Stimulated activated CD4-positive, alpha-beta T cell treated with anti-CD3 and anti-CD28 coated beads, Interleukin-4, amount 100 ng/mL, for 1 hour (primary cell): ENCODE measurements at places on chromosomes 11 and 22.

DNA sequence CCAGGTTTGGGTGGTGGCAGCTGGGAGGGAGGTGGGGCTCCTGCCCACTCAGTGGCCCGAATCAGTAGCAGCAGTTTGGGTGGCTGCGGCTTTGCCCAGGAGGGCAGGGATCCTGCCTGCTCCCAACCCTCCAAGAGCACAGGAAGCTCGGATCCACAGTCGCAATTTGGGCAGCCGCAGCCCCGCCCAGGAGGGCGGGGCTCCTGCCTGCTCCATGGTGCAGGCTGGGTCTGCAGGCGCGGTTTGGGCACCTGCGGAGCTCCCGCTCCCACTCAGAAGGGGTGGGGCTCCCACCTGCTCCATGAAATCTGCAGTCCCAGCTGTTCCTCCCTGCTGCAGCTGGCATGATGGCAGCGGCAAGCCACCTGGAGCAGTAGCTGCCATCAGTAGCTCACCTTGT is 38.1 kb upstream of the CALCB start:
- no peak for DNase-seq

DNA sequence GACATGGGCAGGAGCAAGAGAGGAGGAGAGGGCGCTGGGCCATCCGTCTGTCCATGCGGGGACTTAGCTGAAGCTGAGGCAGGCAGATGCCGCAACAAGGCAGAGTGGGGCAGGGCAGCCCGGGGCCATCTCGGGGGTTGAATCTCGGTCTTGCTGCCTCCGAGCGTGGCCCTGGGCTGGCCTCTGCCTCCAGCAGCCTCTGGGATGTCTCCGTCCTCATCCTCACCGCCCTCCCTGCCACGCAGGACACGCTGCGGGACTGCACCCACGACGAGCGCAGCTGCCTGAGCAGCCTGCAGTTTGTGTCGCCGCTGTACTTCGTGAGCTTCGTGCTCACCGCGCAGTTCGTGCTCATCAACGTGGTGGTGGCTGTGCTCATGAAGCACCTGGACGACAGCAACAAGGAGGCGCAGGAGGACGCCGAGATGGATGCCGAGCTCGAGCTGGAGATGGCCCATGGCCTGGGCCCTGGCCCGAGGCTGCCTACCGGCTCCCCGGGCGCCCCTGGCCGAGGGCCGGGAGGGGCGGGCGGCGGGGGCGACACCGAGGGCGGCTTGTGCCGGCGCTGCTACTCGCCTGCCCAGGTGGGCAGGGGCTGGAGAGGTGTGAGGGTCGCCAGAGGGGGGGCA is 108.4 kb downstream of the CACNA1I start:
- no peak for DNase-seq

DNA sequence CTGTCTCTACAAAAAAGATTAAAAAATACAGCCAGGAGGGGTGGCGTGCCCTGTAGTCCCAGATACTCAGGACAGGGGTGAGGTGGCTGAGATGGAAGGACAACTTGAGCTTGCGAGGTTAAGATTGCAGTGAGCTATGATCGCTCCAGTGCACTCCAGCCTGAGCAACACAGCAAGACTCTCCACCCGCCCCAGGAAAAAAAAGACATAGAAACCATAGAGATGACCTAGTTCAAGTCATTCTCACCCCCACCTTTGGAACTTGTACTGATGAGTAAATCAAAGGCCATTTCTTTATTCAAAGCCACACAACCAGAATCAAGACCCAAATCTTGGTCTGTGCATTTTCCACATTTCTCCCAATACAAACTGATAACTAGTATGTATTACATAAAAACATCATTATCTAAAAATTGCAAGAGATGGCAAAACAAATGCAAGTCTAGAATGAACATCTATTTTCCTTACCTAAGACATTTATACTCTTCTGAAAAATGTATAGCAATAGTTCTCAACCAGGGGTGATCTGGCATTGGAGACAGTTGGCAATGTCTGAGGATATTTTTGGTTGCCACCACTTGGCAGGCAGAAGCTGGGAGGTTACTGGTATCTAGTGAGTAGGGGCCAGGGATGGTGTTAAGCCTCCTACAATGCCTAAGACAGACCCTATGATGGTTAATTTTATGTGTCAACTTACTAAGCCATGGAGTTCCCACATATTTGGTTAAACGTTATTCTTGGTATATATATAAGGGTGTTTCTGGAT is 34.6 kb downstream of the LGR4 start:
- no peak for DNase-seq

- no peak for DNase-seq
Measured at GRCh38 chr11:33718440-33718839, 17.8 kb downstream of the CD59 start.

GRCh38 chr11:65899356-65900124 is 648 bp downstream of the FOSL1 start:
- DNase-seq: peak; percentile 81

GRCh38 chr11:127640561-127641451 is 640.2 kb upstream of the KIRREL3 start:
- no peak for DNase-seq

DNA sequence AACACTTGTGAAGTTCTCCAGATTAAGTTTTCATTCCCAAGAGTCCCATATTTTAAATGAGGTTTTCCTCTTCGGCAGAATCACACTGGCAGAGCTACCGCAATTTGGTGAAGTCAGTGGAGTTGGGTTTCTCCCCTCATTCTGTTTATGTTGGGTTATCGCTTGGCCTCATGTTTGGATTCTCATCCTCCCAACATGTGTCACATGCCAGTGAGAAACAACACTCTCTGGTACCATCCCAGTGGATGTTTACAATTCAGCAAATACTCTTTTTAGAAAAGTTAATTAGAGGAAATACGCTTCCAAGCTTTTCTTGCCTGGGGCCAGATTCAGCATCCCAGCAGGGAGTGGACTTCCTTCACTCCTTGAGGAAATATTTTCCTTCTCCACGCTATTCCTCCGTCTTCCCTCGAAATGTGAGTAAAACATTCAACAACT is 2.1 kb downstream of the PAMR1 start:
- no peak for DNase-seq

DNA sequence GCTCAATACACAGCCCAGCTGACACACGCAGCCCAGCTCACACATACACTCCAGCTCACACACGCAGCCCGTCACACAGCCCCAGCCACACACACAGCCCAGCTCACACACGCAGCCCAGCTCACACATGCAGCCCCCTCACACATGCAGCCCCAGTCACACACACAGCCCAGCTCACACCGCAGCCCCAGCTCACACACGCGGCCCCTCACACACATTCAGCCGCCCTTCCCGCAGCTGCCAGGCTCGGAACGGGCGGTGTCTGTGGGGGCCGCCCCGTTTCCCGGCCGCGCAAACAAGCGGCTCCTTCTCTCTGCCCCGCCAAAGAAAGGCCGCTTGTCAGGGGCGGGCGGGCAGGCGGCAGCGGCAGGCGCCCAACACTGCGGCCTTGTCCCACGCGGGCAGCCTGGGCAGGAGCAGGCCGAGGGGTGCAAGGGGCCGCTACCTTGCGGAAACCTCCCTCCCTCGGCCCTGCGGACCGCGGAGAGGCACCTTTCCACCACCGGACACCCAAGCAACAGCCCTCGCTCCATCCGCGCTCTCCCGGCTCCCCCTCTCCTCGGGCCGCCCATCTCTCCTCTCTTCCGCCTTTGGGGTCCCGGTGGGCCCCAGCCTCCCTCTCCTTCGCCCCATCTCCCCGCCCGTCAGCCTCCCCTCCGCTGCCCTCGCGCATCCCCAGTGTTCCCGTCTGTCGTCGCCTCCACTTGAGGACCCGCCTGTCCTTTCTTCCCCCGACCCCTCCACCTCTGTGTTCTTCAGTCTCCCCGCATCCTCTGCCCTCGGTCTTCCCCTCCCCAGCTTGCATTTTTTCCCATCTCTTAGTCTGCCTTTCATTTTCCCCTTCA is 2.2 kb downstream of the PHLDB1 start:
- DNase-seq: peak; percentile 32

DNA sequence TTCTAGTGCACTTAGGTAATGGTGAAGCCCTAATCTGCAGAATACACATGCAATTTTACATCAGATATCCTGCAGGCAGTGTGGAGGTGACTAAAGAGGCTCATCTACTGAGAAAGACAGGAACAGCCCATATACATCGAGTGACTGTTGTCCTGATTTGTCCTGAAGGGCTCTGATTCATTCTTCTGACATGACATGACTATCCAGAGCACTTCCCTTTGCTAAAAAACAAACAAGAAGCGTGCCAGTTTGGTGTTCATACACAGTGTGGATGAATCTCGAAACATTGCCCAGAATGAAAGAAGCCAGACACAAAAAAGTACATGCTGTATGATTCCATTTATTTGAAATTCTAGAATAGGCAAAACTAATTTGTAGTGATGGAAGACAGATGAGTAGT is 48.0 kb upstream of the AMPD3 start:
- no peak for DNase-seq

DNA sequence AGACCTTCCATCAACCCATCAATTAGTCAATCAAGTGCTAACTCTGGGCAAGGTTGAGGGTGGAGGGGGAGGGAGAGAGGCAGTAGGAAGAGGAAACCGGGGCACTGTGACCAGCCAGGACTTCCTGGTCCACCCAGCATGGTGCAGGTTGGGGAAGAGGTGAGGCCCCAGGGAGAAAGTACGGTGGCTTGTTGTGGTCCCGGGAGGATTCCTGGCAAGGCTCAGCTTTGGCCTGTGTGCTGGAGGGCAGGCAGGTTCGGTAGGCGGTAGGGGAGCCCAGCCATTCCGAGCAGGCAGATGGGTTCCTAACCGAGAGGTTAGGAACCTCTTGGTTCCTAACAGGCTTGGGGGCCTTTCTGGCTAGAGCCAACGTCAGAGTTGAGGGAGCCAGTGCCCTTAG is 10.8 kb downstream of the ST14 start:
- DNase-seq: no peak

DNA sequence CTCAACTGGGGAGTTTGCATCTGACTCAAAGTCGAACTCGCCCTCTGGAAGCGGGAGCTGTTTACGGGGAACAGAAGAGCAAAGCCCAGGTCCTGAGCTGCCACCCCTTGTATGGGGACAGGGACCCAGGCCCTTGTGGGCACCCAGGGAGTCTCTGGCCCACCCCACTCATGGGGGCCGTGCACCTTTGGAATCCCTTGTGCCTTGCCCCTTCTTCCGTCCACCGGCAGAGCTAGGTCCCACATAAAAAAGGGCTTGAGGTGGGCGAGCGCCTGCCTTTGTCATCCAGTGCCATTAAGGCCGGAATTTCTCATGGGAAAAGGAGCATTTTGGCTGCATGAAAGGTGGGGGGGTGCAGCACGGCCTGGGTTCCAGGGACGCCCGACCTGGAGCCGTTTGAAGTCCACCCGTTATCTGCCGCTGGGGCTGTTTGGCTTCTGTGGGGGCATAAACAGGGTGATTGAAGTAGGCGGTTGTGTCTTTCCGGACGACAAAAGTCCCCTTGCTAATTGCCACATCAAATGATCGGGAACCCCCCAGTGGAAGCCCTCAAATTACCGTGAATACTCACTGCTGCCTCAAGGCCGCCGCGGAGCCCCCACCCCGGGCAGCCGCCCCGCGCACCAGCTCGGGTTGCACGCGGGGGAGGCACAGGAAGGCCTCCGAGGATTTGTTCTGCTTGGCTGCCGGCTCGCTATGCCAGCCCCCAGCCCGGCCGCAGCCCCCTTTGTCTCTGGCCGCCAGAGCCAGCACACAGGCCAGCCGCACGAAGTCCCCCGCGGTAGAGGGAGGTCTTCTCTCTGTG is 49.0 kb upstream of the FGF3 start:
- no peak for DNase-seq

DNA sequence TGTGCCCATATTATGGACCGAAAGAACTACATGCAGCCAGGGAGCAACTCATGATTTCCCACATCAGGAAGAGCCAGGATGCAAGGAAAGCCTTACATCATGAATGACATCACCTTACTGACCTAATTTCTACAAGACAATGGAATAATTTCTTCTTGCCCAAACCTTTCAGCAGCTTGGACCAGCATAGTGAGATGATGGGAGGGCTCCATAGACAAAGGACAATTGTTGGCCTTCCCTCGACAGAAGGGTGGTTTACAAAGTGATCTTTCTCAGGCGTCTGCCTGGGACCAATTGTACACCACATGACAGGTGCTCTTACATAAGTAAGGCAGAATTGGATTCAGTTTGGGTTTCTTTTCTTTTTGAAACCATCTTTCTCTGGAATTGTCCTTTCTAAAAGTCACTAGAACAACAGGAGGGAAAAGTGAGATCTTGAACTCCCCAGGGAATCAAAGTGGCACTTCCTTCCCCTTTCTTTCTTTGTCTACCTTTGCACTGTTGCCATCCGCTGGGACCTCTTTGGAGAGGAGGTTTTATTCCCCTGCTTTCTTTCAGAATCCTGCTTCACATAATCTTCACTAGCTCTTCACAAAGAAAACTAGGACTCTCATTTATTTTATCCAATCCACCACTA is 51.7 kb upstream of the PAK1 start:
- no peak for DNase-seq

GRCh38 chr22:17217179-17217578 is 2.1 kb downstream of the ADA2 start:
- DNase-seq: no peak

- DNase-seq: peak; percentile 55
Measured at GRCh38 chr11:118002010-118002540, 15.9 kb downstream of the IL10RA start.

- DNase-seq: no peak
Measured at GRCh38 chr11:102564110-102564509, 33.6 kb upstream of the MMP7 start.

- DNase-seq: no peak
Measured at GRCh38 chr11:117375960-117376359, 48.3 kb downstream of the CEP164 start.

DNA sequence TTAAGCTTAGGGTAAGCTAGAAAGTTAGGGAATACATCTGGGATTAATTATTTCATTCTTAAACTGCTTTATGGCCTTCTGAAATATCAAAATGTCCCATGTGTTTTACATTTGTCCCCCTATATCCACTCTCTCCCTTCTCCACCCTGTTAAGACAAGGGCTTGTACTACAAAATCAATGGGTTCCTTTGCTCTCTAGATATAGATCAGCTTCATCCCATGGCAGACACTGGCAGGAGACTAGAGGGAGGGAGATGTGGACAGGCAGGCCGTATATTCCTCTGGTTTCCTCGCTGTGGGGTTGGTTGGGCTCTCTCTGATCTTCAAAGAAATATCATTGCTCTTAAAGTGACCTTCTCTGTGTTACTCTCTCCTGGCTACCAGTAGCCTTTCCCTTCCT is 1281.0 kb downstream of the LRRC4C start:
- no peak for DNase-seq

GRCh38 chr11:2914455-2915195 is 14.6 kb downstream of the PHLDA2 start:
- no peak for DNase-seq

DNA sequence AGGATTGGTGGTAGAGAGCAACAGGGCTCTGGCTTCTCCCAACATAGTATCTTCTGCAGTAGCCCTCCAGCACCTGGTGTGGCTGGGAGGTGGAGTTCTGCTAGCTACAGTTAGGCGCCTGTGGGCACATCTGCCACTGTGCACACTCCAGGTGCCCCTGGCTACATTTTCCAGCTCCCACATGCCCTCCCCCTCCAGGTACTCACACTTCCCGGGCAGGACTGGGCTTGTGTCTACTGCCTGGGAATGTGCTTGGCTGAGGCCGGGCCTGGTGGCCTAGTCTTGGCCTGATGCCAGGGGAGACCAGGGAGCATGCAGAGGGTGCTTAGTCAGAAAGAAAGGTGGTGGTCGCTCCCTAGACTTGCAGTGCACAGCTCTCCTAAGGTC is 15.8 kb downstream of the PHLDB1 start:
- no peak for DNase-seq
